ENCODE measurements at places on chromosomes 2 and 18.

DNA sequence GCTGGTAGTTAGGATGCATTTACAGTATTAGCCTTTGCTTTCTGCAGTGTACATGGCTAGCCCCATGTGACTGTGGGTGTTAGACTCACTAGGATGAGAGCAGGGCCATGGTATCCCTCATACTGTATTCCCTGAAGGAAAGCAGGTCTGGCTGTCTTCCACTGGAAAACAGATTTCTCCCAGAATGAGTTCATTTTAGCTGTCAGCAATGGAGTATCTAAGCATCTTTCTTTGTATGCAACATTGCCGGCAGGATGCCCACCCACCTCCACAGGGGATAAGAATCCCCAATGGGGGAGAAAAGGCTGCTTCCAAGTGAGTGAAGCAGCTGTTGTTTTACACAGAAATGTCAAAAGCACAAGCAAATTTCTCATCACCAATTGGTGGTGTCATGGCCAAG, 142.7 kb upstream of the KLHL14 start:
- no peak for DNase-seq

GRCh38 chr2:102848366-102848839, 86.6 kb downstream of the TMEM182 start:
- no peak for DNase-seq

DNA sequence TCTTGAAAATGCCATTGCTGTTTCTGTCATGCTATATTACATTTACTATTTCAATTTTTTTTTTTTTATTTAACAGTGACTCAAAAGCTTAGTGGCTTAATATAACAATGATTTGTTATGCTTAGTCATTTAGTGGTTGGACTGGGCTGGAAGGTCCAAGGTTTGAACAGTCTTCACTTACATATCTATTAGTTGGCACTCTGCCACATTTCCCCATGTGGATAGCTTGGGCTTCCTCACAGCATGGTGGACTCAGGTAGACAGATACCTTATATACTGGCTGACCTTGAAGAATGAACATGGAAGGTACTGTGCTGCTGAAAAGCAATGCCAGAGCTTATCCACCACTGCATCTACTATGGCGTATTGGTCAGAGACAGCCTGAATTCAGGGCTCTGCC, 909.5 kb upstream of the SOX11 start:
- no peak for DNase-seq

- no peak for DNase-seq
Measured at GRCh38 chr2:217248312-217248935, 388.6 kb upstream of the TNP1 start.

DNA sequence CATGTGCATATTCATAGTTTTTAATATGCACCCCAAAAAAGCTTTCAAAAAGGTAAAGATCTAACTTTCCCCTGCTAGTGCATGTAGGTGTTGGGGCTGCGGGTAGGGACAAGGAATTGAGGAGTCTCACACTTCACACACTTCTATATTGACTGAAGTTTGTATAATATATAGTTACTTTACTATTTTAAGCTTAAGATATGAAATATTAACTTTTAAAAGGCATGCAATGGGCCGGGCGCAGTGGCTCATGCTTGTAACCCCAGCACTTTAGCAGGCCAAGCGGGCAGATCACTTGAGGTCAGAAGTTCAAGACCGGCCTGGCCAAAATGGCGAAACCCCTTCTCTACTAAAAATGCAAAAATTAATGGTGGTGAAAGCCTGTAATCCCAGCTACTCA, 109.1 kb upstream of the SH3BP4 start:
- no peak for DNase-seq

DNA sequence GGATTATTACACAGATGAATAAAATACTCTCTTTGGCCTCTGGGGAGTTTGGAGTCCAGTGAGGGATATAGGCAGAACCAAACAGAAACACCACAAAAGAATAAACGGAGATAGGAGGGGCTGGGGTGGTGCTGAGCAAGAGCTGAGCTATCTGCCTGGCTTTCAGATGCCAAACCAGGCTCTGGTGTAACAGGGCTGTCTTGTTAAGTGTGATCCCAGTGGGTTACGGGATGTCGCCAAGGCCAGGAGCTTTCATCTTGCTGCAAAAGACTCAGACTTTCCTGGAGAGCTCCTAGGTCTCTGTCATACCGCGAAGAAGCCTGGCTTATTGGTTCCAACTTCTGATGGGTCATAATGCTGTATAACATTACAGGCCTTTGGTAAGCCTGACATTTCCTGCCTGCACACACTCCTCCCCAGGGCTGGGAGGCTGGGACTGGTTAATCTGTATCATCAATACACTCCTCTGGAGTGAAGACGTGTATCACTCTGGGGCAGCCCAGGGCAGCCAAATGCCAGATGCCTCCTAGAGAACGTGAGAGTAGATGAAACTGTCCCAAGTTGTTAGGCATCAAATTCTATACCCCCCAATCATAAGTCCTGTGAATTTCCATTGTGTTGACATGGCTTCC, 60.5 kb downstream of the STPG4 start:
- DNase-seq: no peak

GRCh38 chr2:186927867-186928191, 78.9 kb upstream of the ZSWIM2 start:
- no peak for DNase-seq

DNA sequence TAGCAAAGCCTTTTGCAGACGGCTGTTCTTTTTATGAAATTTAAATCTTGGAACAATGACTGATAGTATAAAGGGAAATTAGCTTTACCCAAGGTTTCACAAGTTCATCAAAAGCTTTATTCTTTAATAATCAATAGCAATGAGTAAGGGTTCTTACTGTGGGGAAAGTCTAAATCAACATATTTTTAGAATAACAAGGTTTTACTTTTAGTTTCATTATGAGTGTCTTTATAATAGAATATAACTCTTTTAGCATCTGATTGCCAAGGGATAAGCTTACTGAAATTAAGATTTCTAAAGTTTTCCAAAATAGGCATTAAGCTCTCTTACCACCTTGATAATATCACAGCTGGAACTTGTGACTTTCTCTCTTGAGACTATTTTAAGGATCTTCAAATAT, 1489.7 kb downstream of the LRP1B start:
- no peak for DNase-seq

GRCh38 chr2:232238108-232238507, 140.4 kb upstream of the ALPP start:
- no peak for DNase-seq

DNA sequence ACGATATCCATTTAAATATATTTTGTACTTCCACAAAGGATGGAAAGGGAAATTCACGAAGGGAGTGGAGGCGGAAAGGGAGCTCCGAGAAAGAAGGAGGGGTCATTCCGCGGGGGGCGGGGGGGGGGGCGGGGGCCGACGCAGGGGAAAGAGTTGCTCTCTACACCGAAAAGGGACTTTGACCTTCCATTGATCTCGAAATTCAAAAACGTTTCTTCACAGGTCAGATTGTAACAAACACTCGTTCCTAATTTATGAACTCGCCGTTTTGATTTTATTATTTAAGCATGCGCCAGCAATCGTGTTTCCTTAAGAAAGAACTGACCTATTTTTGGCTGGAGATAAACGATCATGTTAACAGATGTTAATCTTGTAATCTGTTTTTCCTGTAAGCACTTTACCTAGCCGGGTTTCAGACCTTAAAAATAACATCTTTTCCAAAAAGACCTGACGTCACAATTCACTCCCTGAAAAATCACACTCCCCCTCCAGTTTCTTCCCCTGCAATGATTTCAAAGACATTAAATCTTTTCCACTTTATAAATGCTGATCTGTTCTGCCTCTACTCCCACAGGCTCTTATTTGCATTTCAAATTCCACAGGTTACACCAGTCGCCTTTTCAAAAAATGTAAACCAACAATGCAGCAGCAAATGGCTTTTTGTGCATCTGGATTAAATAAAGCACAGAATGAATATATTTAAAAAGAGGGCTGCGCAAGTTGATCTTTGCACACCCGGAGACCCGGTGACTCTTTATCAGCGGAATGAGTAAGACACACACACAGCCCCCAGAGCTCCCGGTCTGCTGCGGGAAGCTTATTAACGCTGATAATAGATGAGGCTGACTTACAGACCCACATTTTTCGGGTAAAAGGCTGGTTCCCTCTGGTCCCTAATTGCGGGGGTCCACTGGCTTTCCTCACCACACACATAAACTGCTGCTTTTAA, 1.6 kb downstream of the ZNF516 start:
- no peak for DNase-seq

- no peak for DNase-seq
Measured at GRCh38 chr2:172208791-172209325, 106.2 kb upstream of the DLX2 start.

DNA sequence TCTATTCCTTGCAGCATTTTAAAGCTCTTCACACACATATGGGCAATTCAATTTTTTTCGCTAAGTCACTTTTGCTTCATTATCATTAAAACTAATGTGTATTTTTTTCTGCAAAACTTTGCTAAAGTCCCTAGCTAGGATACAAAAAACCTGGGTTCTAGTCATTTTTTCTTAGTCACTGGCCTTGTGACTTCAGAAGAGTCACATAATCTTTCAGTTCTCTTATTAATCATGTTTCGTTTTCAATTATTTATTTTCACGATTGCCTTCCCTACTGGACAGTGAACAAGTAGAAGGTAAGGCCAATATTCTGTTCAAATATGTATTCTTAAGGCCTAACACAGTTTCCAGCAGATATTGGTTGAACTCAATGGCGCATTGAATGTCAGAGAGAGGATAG, 60.9 kb upstream of the CYRIA start:
- DNase-seq: no peak

- no peak for DNase-seq
Measured at GRCh38 chr18:27964811-27965210, 212.1 kb downstream of the CDH2 start.

DNA sequence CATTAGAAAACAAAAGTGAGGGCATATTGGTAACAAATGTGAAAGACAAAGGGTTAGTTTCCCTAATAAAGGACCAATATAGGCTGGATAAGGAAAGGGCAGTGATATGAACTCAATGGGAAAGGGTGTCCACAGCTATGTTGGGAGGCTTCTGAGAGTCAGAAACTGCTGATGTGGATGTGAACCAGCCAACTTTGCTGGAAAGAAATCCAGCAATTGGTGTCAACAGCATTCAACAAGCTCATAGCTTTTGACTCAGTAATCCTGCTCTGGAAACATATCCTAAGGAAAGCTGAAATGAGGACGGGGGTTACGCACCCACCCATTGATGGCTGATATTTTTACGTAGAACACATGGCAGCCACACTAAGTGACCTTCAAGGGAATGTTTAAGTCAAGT, 63.7 kb downstream of the ARL4C start:
- DNase-seq: no peak

- no peak for DNase-seq
Measured at GRCh38 chr2:201840726-201841125, 34.4 kb downstream of the CDK15 start.

GRCh38 chr2:202165945-202166344, 72.5 kb downstream of the SUMO1 start:
- no peak for DNase-seq

DNA sequence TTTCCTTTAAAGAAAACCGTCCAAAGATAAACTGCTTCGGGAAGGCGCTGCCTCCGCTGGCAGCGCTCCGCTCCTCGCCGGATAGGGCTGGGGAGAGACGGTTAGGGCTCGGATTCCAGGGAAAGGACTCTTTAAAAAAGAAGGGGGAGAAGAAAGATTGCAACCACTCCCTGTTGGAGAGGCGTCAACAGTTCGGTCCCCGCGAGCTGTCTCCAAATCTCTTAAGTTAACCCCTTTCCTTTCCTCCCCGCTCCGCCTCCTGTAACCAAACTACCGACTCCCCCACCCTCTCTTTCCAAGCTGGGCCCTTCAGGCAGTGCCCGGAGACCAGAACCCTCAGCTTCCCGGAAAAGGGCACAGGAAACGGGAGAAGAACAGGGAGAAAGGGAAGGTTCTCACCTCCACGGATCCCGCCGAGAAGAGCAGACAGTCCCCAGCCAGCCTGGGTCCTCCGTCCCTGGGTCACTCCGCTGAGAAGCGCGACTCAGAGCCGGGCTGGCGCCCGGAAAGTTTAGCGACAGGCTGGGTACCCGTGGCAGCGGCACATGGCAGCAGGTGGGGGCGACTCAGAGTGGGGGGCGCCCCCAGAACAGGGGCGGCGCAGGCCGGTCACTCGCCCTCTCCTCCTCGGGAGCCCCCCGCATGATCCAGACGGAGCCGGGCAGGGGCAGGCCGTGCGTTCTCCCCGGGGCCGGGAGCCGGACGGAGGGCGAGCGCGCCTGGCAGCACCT, 675 bp downstream of the FZD5 start:
- DNase-seq: no peak

DNA sequence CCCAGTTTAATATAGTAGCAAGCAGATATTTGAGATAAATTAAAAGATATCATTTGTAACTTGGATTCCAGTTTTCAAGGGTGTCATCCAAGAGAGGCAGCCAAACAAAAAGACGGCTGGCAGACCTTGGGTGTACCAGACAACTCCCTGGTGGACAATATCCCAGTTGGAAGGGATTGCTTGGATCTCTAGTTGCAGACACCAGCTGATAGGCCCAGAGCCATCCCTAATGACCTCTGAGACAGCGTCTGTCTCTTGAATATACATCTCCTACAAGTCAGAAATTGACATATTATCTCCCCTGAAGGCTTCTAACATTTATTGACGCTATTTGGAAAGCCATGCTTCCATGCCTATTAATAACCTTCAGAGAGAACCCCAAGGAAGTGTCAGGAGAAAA, 67.7 kb downstream of the ACVR1 start:
- DNase-seq: no peak

DNA sequence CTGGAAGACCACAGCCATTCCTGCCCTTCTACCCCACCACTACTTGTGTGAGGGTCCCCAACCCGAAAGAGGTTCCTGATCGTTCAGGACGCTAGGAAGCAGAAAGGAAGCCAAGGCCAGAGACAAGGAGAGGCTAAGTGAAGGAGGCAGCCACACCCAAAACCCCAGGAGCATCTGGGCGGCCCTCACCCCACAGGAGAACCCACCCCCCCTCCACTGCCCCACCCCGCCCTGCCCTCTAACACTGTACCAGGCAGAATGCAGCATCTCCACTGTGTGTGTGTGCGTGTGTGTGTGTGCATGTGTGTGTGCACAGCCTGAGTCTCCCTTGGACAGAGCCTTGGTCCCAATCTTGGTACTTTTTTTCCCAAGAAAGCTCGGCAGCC, 207.5 kb upstream of the HAAO start:
- no peak for DNase-seq

DNA sequence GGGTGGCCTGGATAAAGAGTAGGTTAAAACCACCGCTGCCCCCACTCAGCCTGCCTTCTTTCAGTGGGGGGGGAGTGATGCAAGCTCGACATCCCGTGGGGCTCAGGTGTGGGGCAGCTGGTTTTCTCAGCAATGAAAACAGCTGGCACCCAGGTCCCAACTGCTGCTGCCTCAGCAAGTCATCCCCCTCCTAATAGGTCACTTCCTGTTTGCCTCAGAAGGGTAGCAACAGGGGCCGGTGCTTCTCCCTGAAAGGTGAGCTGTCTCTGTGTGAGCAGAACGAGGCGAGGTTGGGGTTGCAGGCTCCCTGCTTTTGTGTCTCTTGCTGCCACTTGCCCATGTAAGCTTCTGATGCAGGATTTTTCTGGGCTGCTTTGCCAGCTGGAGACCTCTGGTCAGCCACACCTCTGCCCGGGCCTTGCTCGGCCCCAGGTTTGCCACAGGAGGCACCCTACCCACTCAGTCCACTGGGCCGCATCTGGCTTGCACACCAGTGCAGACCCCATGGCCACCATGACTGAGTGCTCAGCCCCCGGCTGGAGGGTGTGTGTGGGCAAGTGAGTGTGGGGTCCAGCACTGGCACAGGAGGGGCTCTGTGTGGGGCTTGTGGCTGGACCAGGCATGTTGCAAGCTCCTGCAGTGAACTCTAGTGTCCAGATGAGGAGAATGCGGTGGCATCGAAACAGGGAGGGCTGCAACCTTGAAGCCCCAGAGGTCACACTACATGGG, 11.5 kb upstream of the ASB1 start:
- no peak for DNase-seq
